GM23338 (cell line): ENCODE measurements at places on chromosomes 12 and 14. TPM values are rescaled to one million over a fixed set of nuclear protein-coding genes. Genes with fewer than 3 reads are reported as not detected.

GRCh38 chr14:91866061-91866460 is 1.3 kb downstream of the TC2N start:
- H3K4me1 ChIP-seq = peaks cover 10% of the 10 kb centered on the region
- H3K36me3 ChIP-seq = no peaks in the 10 kb centered on the region
- H3K4me3 ChIP-seq = no peak overlapping the region
- no peak for DNase-seq

DNA sequence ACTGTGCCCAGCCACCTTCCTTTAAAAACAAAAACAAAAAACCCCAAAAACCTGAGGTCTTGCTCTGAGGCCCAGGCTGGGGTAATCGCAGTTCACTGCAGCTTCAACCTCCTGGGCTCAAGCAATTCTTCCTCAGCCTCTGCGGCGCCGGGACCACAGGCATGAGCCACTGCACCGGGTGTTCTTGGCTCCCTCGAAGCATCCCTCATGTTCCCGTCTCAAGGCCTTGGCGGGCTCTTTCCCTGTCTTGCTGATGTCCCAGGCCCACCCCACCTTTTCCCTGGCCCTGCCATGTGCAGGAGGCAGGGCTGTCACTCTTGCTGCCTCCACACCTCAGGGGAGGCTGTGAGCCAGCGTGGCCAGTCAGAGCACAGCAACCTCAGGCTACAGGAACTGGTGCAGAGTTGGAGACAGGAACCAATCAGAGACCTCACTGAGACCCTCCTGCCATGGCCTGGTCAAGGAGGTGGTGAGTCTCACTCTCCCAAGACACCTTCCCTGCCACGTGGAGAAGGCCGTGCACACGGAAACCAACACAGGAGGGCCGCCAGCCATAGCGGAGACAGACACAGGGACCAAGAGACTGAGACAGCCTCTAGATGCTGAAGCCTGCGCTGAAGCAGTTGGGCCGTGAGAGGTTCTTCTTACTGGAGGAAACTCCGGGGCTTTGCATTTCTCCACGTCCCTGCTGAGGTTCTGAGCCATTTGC is 6.0 kb upstream of the AMN start:
- no peaks in the 10 kb centered on the region for H3K36me3 ChIP-seq
- DNase-seq = no peak
- H3K4me3 ChIP-seq = no peak overlapping the region
- peaks cover 7% of the 10 kb centered on the region for H3K27me3 ChIP-seq
- no peak overlapping the region for H3K27ac ChIP-seq
- no peaks in the 10 kb centered on the region for H3K4me1 ChIP-seq

LMNTD1 gene
- not detected in 2 replicates for total RNA-seq

DMAC2L gene
- 9.5 and 22.5 TPM in 2 replicates for total RNA-seq

CIDEB gene
- 4.6 and 8.9 TPM in 2 replicates for total RNA-seq

DNA sequence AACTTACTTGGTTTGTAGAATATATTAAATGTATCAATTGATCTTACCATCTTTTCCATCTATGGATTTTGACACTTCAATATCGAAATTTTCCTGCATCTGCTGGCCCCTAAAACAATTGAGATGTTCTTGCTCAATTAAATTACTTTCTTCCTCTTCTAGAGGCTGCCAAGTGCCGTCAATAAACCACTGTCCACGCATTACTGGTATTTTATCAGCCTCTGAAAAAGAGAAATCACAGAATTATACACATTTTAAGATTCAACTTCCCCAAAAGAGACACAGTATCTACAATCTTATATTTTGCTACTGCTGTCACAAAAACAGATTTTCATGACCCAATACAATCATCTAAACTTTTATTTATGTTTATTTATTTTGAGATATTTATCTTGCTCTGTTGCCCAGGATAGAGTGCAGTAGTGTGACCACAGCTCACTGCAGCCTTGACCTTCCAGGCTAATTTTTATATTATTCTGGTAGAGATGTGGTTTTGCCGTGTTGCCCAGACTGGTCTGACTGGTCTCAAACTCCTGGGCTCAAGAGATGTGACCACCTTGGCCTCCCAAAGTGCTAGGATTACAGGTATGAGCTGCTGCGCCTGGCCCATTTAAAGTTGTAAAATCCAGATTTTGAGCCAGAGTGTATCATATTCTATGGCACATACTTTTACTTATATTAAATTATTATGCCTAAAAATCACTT is 49.3 kb downstream of the DDHD1 start:
- no peak for DNase-seq
- no peaks in the 10 kb centered on the region for H3K27me3 ChIP-seq
- H3K36me3 ChIP-seq = no peaks in the 10 kb centered on the region
- peaks cover 3% of the 10 kb centered on the region for H3K4me1 ChIP-seq
- no peak overlapping the region for H3K4me3 ChIP-seq

DNA sequence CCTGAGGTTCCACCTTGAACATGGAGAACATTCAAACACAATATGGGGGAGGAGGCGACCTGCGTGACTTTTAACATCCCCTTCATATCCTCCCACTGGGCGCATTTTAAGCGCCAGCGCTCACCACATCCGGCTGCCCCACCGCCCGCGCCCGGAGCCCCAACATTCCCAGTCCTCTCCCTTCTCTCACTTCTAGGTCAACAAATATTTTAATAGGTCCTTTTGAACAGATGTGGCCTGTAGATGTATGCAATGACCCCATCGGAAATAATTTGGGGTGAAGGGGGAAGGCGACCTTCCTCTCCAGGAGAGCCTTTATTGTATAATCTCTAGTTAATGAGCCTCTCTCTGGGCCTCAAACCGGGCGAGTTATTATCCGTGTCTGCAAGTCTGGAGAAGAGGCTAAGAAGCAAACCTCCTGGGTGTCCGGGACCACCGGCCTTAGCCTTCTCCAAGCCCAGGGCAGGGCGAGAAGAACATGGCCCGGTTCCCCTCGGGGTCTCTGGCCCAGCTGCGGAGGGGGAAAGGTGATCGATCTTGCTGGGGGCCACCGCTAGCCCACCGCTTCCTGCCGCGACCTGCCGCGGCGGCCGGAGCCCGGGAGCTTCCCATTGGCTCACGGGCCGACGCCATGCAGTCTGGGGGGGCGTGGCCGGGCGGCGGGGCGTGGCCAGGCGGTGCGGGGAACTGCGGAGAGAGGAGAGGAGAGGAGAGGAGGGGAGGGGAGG is 83.2 kb upstream of the HMGA2 start:
- H3K4me1 ChIP-seq = peaks cover 30% of the 10 kb centered on the region
- H3K36me3 ChIP-seq = no peaks in the 10 kb centered on the region
- H3K4me3 ChIP-seq = peak overlapping the region; percentile 83
- peak; percentile 93 for DNase-seq
- H3K27me3 ChIP-seq = peaks cover 10% of the 10 kb centered on the region

CLEC4A gene
- total RNA-seq = 3.8 TPM in 1 of 2 replicates, not detected in the other

GRCh38 chr12:111396726-111397445 is 8.8 kb upstream of the SH2B3 start:
- 0 out of 2 replicates have a peak overlapping the region, but pooled peaks have one; percentile 30 for H3K4me3 ChIP-seq
- peak; percentile 88 for DNase-seq

GRCh38 chr12:92341065-92341668 is 195.5 kb upstream of the BTG1 start:
- H3K4me1 ChIP-seq = peaks cover 5% of the 10 kb centered on the region; the same call in 1 of the 2 replicates
- no peaks in the 10 kb centered on the region for H3K36me3 ChIP-seq
- no peaks in the 10 kb centered on the region for H3K27me3 ChIP-seq
- no peak overlapping the region for H3K4me3 ChIP-seq
- no peak overlapping the region for H3K27ac ChIP-seq

DNA sequence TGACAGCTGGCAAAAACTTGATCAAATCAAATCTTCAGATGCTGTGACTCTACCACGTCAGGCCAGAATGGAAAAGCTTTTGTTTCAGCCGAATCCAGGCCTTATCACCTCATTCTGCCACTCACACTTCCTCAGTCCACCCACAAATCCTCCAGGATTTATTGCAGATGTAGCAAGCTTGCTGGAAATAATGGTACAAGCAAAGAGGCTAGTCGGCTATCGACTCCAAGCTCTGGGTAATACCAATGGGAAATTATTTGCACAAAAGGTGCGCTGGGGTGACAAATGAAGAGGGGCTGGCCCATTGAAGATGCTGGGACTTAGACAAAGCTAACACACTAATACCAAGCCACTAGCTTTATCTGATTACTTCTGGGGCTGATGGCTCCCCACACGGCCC is 250.5 kb downstream of the ASCL1 start:
- H3K4me3 ChIP-seq = no peak overlapping the region
- H3K4me1 ChIP-seq = no peaks in the 10 kb centered on the region
- DNase-seq = no peak
- H3K27me3 ChIP-seq = no peaks in the 10 kb centered on the region

CHST11 gene
- 13.4 and 25.7 TPM in 2 replicates for total RNA-seq

SINHCAF gene
- total RNA-seq = 569 and 581 TPM in 2 replicates

E2F7 gene
- 22.3 and 31.8 TPM in 2 replicates for total RNA-seq

DNA sequence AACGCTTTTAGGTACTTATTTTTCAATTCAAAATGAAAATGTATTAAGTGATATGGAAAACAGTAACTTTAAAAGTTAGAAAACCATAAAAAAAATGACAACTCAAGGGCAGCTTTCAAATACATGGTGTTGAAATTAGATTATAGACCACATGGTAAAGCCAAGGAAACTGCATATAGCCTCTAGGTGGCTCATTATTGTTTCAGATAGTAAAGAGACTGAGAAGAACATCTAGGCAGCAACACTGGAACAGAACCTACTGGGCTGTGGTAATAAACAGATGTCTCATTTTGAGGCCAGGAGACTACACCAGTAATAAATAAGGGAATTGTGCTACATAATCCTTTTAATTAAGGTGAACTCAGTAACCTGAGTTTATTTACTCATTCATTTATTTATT is 13.0 kb downstream of the FBXO33 start:
- no peaks in the 10 kb centered on the region for H3K4me1 ChIP-seq
- H3K27me3 ChIP-seq = no peaks in the 10 kb centered on the region
- H3K4me3 ChIP-seq = no peak overlapping the region
- no peak overlapping the region for H3K27ac ChIP-seq
- H3K36me3 ChIP-seq = peaks cover 10% of the 10 kb centered on the region; the same call in 1 of the 2 replicates

DNA sequence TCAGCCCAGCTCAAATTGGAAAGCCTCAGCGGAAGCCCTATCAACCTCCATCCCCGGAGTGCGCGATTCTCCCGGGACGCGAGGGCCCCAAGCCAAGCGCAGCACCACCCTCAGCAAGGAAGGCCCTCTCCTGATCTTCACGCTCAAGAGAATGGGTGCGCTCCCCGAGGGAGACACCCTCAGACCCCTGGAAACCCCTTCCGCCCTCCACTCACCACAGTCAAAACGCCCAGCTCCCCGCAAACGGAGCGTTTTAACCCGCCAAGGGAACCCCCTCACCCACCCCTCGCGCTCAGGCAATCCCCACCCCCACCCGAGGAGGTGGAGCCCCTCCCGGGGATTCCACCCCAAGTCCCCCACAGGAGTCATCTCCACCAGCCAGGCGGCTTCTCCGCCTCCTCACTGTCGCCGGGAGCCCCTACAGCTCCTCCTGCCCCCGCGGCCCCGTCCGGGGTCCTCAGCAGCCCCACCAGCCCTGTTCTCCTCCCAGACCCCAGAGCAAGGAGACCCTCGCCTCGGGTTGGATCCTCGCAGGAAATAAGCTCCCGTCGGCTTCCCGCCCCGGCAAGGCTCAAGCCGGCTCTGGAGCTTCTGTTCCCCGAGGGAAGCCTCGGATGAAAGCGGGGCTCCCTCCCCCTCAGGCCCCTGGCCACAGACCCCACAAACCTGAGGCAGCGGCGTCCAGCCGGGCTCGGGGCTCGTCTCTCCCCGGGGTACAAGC is 507 bp downstream of the BAZ2A start:
- peaks cover 5% of the 10 kb centered on the region for H3K36me3 ChIP-seq
- no peaks in the 10 kb centered on the region for H3K27me3 ChIP-seq
- peaks cover 48% of the 10 kb centered on the region for H3K4me1 ChIP-seq

DNA sequence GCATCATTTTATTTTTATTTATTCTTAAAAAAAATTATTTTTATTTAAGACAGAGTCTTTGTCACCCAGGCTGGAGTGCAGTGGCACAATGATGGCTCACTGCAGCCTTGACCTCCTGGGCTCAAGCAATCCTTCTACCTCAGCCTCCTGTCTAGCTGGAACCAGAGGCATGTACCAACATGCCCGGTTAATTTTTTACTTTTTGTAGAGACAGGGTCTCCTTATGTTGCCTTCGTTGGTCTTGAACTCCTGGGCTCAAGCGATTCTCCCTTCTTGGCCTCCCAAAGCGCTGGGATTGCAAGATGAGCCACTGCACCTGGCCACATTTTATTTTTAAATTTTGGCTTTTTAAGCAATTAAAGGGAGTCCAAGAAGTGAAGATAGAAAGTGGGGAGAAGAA is 21.4 kb downstream of the TTC6 start:
- H3K4me3 ChIP-seq = no peak overlapping the region
- no peaks in the 10 kb centered on the region for H3K4me1 ChIP-seq
- H3K27ac ChIP-seq = no peak overlapping the region
- H3K27me3 ChIP-seq = peaks cover 54% of the 10 kb centered on the region
- DNase-seq = no peak

DNA sequence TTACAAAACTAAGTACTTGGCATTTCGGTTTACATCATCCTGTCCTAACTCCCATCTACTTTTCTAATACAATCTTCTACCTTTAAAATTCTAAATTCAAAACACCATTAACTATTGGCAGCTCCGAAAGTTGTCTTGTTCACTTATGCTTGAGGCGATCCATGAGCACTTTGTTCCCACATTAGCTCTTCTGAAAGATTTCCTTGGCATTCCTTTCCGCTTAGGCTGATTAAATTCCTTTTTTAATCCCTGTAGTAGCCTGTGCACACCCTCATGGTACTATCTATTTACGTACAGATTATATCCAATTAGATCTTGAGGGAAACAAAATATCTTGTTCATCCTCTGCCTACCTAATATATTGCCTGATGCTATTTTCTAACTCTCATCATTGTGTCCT is 480.7 kb downstream of the PRKD1 start:
- H3K36me3 ChIP-seq = no peaks in the 10 kb centered on the region
- no peak overlapping the region for H3K4me3 ChIP-seq
- no peaks in the 10 kb centered on the region for H3K27me3 ChIP-seq
- no peak for DNase-seq
- no peaks in the 10 kb centered on the region; the same call in 1 of the 2 replicates for H3K4me1 ChIP-seq

LTBP2 gene
- 0.49 and 2.1 TPM in 2 replicates for total RNA-seq

DNA sequence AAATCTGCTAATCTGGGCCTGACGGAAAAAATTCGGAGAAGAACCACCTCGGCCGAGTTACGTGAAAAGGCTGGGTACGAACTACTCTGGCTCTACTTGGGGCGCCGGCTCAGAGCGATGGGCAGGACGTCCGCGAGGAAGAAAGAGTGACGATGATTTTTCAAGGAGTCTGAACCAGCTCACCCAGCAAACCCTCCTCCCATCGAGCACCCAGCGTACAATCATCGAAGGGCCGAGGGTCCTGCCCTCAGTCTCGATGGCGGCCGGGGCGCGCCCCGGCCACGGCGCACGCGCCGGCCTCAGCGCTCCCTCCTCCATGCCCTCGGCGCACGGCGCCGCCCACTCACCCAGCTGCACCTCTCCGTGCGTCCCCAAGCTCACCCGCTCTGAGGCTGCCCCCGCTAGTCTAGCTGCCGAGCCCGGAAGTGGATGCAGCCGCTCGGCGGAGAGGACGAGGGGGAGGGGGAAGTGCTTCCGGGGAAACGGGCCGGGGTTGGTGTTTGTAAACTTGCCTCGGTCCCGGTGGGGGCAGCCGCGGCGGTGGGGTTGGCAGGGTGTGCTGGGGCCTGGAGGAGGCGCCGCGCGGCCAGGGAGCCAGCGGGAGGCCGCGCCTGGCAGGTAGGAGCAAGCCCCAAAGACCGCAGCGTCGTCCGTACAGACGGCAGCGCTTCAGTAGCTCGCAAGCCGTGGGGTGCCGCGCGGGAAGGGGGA is at the start of the genes CSAD and ZNF740:
TSS of gene CSAD (minus strand) at position 706 of the 711 bp plus-strand sequence. CDS start 7,455 bp downstream, outside the sequence.
TSS of gene ZNF740 (plus strand) at position 503 of the 711 bp plus-strand sequence. CDS start 1,262 bp downstream, outside the sequence.
- H3K4me1 ChIP-seq = peaks cover 23% of the 10 kb centered on the region
- peaks cover 11% of the 10 kb centered on the region; the same call in 1 of the 2 replicates for H3K36me3 ChIP-seq
- DNase-seq = peak; percentile 98
- peak within 1 kb of the TSS; percentile 80 for H3K4me3 ChIP-seq
- H3K27ac ChIP-seq = peak within 1 kb of the TSS; percentile 94

- peak overlapping the region; percentile 76 for H3K4me3 ChIP-seq
- peaks cover 31% of the 10 kb centered on the region for H3K4me1 ChIP-seq
- H3K27ac ChIP-seq = no peak overlapping the region
- peak; percentile 94 for DNase-seq
These were observed 31.2 kb downstream of the TC2N start for GRCh38 chr14:91835920-91836843.

KLRD1 gene
- 0.03 TPM in 1 of 2 replicates, not detected in the other for total RNA-seq

PHLDA1 gene
- total RNA-seq = 19.3 and 21.6 TPM in 2 replicates
